Uterus (tissue), 4 donors: ENCODE measurements at places on chromosomes 3 and 15. TPM values are rescaled to one million over a fixed set of nuclear protein-coding genes. Genes with fewer than 3 reads are reported as not detected.
A peak's percentile ranks its signal among the peaks of the same experiment; 100 is the strongest.

GRCh38 chr15:31266712-31267111 lies 59.9 kb upstream of the KLF13 start:
- peak; percentile 5 for DNase-seq

DNA sequence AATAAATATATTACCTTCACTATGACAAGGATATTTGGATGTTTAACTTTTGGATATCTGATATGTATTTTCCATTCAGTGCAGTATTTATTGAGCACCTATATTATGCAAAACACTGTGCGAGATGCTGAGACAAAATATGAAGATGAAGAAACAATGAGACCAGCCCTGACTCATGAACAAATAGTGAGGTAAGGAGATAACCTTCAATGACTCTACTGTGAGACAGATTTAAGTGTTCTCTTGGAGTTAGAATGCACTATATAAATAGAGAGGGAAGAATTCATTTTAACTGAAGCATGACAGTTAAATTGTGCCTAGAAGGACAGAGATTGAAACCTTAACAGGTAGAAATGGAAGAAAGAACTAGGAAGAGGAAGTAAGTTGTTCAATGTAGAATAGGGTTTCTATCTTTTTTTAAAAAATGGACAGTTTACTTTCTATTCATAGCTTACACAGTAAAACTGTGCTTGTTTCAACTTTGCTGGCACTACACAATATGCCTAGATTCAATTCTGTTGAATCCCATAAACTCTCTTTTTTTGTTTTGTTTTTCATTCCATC lies 124.2 kb downstream of the ZBTB20 start:
- DNase-seq = no peak

DNA sequence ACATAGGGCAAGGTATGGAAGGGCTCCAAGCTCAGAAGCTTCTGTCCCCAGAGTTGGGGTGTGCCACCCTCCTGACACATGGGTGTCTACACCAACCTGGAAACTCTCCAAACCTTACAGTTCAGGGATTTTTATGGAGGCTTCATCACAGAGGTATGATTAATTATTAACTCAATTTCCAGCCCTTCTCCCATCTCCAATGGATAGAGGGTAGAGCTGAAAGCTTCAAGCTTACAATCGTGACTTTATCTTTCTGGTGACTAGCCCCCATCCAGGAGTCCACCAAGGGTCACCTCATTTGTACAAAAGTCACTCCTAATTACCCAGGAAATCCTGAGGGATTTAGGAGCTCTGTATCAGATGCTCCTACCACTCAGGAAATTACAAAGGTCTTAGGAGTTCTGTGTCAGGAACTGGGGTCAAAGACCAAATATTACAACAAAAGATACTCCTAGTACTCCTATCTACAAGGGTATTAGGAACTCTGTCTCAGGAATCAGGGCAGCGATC lies 62.7 kb downstream of the TFDP2 start:
- no peak for DNase-seq

GRCh38 chr15:36797128-36797527 lies 217.7 kb downstream of the CDIN1 start:
- DNase-seq = no peak

DNA sequence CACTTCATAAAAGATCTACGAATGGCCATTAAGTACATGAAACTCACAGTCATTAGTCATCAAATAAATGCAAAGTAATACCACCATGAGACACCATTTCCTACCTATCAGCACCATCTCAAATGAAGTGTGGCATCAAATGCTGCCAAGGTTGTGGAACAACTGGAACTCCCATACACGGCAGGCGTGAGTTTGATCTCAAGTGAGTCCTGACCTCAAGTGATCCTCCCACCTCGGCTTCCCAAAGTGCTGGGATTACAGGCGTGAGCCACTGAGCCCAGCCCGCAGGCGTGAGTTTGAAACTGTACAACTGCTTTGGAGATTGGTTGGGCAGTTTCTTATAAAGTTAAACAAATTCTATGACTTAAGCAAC lies 28.8 kb upstream of the HDAC11 start:
- DNase-seq = no peak

DNA sequence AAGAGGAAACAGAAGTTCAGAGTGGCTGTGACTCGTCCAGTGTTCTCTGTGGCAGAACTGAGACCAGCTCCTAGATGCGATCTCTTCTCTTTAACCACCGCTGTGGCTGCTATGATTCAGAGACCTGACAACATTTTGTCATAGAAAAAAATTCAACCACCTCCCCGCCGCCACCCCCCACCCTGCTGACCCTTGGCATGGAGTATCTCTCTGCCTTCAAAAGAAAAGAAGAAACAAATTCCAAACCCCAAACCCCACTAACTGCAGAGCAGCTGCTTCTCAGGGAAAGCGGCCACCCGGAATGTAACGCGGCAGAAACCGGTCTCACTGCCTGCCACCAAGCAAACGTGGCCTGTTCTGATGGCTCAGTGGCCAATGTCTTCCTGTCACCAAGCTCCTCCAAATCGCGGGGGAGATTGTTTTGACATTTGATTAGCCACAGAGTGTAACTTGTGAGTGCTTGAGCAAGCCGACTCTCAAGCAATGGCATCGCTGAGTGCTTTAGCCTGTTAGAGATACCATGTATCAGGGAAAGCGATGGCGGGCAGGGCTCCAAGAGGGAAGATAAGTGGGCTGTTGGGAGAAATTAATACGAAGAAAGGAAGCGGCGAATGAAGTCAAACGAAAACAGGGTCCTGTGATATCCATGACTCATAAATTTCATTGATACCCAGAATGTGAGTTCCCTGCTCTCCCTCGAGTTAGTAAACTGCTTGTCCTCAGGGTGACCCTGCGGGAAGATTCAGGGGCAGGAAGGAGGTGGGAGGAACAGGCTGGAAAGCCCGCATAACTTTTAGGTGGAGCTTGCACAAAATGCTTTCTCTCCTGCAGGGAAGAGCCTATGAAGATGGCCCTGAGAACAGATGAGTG lies 44.8 kb upstream of the TLE3 start:
- DNase-seq = peak; percentile 47

- DNase-seq = no peak
Measured at GRCh38 chr3:54914180-54914579, 13.7 kb downstream of the LRTM1 start.

GRCh38 chr3:4065085-4065484 lies 238.1 kb upstream of the SETMAR start:
- no peak for DNase-seq

GRCh38 chr3:52843108-52843865 lies 8.5 kb upstream of the MUSTN1 start:
- DNase-seq = no peak

DNA sequence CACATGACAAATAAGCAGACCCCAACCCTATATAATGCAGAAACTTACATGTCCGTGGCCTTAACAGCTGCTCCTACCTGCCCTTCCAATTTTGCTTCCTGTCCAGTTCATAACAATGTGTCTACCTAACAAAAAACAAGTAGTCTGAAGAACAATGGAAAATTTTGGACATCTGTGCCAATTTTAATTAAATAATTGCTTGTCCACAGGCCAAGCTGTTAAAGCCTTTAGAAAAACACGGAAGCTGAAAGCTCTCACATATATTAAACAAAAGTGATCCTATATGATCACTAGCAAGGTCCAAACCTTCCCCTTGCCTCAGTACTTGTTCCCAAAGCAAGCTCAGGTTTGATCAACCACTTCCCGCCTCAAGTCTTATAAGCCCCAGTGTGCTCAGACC lies 37.1 kb downstream of the MAGI1 start:
- no peak for DNase-seq

GRCh38 chr3:172274906-172275305 lies 173.3 kb downstream of the GHSR start:
- no peak for DNase-seq

DNA sequence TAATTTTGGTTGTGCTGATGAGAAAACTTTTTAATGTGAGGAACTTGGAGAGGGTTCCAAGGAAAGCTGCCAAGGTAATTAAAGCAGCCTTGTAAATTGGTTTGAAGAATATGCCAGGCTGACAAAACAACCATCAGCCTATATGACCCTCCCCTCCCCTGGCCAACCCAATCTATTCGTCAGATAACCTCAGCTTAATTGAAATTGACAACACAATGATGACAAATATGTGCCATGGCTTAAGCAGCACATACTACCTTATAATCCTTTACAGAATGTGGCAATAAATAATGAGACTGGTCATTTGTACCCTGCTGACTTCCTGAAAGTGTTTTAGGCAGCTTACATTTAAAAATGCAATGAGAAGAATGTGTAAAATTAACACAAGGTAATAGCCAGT lies 118.2 kb downstream of the EFHB start:
- DNase-seq = no peak

TICRR gene
- under 0.01 TPM for total RNA-seq

IRAK2 gene
- 0.29 TPM for total RNA-seq

ZNF280D gene
- total RNA-seq = 111 TPM

CHRM5 gene
- not detected for total RNA-seq

ECE2 gene
- not detected for total RNA-seq
